ENCODE measurements at places on chromosomes 5 and 9.

- DNase-seq = peak; percentile 62
Measured at GRCh38 chr9:134325813-134326723, at the start of gene RXRA. RXRA (plus strand) TSS chr9:134326455; CDS start chr9:134326632, 177 bp downstream.

DNA sequence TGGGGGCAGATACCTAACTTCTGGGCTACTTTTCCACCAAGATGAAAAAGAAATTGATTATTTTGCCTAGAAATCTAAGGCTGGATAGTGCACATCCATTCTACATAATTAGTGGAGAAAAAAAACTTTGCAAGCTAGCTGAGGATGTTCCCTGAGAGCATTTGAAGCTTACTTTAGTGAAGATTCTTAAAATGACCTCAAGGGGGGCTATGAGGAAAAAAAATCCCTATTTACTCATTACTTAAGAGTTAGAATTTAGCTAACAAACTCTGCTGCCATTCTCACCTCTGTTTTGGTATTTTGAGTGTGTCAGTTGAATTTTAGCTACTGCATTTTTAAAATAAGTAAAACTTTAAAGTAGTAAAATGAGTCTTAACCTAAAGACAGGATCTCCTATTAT is 9.2 kb upstream of the FGF10 start:
- no peak for DNase-seq

DNA sequence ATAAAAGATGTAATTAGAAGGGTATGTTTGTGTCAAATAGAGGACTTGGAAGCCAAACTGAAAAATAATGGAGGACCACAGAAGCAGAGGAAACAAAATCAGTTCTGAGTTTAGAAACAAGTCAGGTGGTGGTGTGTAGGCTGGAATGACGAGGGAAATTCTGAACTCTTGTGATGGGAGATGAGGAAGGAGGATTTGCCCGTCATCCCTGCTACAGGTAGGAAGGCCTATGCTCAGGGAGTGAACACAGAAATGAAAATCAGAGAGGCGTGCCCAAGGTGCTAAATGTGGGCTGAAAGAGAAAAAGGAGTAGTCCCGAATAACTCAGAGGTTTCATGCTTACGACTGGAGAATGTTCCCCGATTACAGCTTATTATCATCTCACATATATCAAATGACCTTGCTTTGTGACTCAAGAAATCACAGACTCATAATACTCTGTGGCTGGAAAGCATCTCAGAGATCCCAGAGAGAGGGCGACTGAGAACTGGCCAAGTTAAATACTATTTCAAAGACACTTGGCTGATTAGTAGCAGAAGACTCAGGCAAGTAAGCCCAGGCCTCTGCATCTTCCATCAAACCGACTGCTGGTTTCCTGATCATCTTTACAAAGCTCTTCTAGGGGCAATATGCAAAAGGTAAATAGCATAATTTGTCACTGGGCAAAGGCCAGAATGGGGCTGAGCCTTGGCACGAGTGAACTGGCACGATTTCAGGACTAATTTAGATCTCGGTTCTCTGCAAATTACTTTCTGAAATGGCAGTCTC is 126.0 kb downstream of the SUSD1 start:
- no peak for DNase-seq

DNA sequence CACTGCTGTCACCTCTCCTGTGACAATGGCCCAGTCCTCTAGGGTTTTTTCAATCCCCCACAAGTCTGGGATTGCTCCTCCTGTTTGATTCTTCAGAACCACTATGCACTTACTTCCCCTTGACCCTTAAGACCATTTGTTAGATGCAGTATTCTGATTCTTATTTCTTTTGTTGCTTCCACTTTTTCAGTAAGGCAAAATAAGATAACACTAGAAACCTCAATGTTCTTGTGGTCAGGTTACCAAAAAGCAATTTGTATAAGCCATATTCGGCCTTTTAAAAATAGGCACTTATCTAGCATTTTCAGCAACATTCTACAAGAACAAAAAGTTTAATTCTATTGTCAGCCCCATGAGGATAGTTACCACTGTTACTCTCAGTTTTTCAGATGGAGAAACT is 220.0 kb downstream of the KDM4C start:
- no peak for DNase-seq

DNA sequence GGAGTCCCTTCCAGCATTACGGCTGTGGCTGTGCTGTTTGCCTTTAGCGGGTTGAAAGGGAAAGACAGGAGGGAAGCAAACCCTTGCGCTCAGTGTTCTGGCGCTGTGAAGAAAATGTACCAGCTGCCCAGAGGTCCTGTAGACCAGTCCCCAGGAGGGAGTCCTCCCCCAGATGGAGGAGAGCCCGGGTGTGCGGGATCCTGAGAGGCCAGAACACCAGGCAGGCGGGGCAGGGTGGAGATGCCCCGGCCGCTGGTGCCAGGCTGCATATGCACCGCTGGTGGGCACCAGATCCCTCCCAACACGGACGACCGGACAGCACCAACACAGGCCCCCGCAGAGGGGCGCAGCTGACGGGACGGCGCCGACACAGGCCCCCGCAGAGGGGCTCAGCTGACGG is 37.2 kb upstream of the SLC9A3 start:
- no peak for DNase-seq

DNA sequence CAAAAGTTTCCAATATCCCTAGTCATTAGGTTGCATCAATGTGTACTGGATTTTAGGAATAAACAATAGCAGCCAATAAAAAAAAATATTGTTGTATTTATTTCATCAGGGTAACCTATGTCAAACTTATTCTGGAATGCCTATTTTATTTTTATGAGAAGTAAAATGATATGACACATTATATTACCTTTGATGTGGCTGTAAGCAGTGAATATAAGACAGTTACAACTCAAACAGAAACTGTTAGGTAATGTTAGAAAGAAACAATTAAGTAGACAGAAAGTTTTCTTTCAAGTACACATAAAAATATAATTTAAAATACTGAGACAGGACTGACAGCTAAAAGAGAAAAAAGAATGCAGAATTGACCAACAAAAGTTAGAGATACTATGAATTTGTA is 65.5 kb downstream of the GNG10 start:
- no peak for DNase-seq

GRCh38 chr5:56983593-56984361 is 31.9 kb upstream of the MIER3 start:
- DNase-seq = no peak

DNA sequence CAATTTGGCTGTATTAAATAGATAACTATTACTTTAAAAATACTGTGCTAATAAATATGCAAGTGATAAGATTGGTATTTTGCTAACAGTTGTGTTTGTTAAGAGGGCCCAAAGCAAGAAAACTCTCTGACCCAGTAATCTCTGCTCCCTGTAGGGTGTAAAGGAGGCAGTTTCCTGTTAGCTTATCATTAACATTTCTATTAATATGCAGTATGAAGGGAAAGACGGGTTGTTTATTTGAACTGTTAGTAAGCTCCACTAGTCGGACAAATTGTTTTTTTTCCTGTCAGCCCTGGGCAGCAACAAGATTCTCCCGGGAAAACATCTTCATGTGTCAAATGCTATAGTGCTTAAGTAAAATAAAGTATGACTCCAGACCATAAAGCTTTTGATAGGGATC is 35.6 kb downstream of the ERP44 start:
- no peak for DNase-seq

GRCh38 chr9:127122176-127123063 is at the start of gene ANGPTL2:
ANGPTL2 (minus strand) TSS chr9:127122635; CDS start chr9:127108731, 13,904 bp downstream.
- no peak for DNase-seq

DNA sequence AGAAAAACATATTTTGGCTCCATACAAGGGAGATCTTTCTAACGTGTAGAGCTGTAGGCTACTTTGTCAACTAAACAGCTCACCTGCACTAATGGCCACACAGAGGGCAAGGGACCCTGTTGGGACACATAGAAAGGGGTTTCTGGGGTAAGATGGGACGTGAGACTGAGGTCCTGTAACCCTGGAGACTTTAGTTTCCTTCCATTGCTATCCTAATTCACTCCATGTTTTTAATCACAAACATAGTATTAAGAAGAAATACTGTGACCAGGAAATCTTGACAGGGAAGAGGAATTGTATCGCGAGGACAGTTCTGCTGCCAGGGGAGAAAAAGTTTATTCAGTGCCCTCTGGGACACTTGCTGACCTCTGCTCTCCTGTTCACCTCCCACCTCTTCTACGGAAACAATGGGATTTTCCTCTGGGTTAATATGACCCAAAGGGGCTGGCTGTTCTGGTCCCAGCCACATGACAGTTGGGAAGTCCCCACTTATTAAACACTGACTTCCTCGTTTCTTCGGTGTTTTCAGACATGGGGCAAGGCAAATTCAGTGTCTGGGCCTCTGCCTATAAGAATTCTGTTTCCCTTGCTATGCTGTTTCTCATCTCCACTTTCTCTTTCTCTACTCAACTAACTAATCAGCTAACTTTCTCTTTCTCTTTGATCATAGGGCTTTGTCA is 106.9 kb upstream of the SEMA6A start:
- DNase-seq = no peak
